Fibroblast of upper back skin (primary cell): ENCODE measurements at places on chromosomes 12 and 14.
A peak's percentile ranks its signal among the peaks of the same experiment; 100 is the strongest.

GRCh38 chr12:402029-402389, 565 bp downstream of the CCDC77 start:
- peak; percentile 15 for DNase-seq

GRCh38 chr12:108832730-108833354, 24.5 kb downstream of the SSH1 start:
- peak; percentile 95 for DNase-seq

GRCh38 chr12:51527966-51528365, 63.1 kb upstream of the SCN8A start:
- DNase-seq, result no peak

DNA sequence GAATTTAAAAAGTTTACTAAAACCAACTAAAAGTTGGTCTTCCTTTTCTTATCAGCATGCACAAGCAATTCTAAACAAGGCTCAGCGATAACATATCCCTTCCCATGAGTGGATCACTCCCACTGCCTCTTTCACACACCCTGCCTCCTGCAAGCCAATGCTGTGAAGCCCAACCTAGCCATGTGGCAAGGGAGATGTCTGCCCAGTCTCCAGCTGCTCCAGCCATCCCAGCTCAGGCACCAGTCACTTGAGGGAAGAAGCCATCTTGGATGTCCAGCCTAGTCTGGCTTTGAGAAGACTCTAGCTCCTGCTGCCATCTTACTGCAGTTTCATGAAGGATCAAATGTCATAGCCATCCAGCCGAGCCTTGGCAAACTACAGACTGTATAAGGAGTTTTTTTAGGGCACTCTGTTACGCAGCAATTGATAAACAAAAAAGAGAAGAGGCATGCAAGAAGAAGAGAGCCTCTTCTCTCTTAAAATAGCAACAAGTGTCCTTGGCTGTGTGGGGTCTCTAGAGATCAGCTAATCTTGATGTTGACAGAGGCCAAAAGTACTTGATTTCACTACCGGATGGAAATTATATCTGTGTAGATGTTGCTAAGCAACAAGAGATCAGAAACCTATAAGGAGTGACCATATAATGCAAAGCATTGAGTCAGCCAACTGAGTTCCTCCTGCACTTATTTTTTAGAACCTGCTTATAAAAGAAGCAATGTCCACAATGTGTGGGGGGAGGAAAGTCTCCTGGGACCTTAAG, 108.9 kb downstream of the PTCSC3 start:
- no peak for DNase-seq

GRCh38 chr12:2259369-2259768, 206.6 kb downstream of the CACNA1C start:
- DNase-seq, result peak; percentile 71

- DNase-seq, result peak; percentile 52
Observed at GRCh38 chr12:116015525-116015924, 262.0 kb downstream of the MED13L start.

DNA sequence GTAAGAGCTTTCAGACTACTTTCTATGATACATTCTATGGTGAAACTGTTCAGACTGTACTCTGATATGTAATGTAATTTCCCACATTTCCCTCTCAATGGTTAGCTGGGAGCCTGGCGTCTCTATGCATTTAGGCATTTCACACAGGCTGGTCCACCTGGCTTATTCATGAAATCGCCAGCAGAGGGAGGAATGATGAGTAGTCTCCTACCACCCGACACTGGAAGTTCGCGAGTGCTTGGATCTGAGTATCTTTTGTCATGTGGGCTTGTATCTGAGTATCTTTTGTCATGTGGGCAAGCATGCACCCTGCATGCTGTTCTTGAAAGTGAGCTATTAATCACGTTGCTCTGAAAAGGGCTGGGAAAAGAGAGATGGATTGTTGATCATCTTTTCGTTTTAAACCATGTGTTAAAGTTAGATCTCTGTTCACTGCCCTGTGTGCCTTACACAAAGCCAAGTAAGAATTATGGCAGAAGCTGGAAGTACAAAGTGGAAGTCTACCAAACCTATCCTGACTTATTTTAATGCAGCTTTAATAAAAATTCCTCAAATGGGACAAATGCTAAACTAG, 235.0 kb downstream of the ATP23 start:
- peak; percentile 44 for DNase-seq

DNA sequence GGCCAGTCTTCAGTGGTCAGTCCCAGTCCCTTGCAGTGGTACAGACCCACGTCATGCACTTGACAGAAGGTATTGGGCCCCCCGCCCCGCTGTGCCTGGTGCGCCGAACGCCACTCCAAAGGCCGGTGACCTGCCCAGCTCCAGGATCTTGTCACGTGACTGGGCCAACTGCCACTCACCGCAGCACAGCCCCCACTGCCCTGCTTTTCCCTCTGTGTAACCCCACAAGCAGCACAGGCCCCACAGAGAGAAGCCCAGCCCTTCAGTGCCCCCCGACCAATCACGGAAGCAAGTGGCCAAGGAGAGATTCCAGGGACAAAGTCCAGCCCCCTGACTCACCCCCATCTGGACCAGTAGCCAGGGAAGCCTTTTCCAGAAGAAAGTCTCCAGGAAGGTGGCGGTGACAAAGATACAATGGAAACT, 498 bp downstream of the GPR132 start:
- peak; percentile 72 for DNase-seq

- DNase-seq, result no peak
Observed at GRCh38 chr12:131011165-131012079, 57.7 kb downstream of the ADGRD1 start.

- DNase-seq, result no peak
Observed at GRCh38 chr14:50334211-50334610, 22.1 kb downstream of the DMAC2L start.

DNA sequence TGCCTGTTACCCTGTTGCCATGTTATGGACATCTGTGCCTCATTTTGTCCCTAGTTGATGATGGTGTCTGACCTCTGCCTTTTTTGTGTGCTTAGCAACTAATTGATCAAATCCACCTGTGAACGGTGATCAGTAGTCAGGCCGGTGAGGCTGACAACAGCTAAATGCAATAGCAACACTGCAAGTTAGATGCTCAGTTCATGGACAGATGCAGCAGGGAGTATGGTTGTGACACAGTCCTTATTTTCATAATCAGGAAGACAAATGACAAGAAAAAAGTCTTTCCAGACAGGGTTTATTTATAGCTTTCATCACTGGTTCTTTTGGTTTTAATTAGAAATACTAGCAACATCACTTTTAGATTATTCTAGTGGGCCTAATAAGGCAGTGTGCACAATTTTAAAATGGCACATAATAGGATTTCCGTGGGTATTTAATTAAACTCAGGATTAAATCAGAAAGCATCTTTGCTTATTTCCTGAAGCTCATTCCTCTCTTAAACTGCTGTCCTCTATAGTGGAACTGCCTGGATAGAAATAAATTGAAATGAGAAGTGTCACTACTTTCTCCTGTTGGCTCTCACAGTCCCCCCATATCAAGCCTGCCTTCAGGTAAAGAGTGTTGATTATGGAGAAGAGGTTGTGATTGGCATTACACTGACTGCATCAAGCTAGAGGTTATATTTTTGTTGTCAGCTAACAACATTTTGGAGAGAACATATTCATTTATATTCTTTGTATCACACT, 281.1 kb upstream of the NAV3 start:
- no peak for DNase-seq

DNA sequence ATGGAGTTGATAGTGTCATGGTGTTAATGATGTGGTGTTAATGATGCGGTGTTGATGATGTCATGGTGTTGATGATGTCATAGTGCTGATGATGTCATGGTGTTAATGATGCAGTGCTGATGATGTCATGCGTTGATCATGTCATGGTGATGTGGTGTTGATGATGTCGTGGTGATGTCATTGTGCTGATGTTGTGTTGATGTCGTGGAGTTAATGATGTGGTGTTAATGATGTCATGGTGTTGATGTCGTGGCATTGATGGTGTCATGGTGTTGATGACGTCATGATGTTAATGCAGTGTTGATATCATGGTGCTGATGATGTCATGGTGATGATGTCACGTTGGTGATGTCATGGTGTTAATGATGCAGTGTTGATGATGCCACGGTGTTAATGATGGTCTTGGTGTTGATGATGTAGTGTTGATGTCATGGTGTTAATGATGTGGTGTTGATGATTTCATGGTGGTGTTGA, 49.1 kb upstream of the RIMBP2 start:
- DNase-seq, result peak; percentile 1

DNA sequence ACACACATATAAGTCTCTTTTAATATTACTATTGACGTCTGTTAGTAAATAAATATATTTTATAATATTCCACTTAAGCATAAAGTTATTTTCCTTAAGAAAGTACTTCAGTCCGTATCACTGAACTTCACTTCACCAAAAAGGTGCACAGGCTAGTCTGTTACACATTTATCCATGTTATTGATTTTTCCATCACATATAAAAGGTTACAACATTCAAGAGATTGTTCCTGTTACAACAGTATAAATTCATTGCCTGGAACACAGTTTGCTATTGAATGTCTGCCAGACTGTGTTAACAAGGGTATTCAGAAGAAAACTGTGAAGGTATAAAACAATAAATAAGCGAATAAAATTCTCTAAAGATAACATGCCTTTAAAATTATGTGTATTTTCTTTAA, 175.9 kb downstream of the NTS start:
- DNase-seq, result no peak

DNA sequence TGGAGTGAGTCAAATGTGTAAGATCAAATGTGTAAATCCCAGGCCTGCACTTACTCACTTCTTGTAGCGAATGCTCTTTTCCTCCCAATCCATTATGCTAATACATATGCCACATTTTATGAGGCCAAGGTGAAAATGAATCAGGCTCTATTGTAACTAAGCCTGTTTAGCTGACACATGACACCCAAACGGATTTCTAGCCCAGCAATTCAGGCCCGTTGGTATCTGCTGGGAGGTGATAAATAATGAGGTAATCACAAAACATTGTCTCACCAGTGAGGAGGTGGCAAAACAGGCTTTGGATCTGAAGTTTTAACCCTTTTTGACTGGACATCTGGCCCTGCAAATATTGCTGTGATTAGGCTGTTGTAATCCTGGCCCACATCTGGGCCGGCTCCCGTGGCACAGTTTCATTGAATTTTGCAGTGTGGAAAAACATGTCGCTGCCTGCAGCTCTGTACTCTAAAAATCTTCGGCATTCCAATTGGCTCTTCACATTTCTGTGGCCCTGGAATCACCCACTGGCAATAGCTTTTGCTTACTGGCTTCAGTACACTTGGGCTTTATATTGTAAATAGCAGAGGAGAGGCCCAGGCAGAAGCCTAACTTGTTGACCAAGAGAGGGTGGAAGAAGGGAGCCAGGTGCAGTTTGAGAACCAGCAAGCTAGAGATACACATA, 106.1 kb downstream of the PAX9 start:
- no peak for DNase-seq

- DNase-seq, result no peak
Observed at GRCh38 chr12:41709463-41710285, 435.0 kb downstream of the GXYLT1 start.

GRCh38 chr12:102167821-102168604, 29.6 kb downstream of the PMCH start:
- DNase-seq, result peak; percentile 23

DNA sequence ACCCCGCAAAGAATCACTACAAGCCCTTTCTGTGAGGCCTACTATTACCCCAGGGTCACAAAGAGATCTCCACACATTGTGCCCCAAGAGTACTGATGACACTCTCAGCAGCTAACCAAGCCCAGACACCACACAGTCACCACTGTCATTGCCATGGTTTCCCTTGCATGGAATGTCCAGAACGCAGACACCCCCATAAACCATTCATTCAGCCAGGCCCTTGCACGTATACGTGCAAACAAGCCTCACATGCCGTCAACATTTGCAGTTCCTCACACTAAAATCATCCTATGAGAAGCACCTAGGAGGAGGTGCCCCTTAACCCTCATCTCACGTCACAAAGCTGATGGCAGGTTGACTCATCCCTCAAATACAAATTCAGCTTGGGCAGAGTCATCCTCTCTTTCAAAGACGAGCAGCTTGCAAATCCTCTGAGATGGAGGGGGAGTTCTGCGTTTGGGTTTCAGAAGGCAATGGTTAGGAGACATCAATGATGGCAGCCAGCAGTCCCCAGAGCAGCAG, 17.1 kb upstream of the KRT77 start:
- no peak for DNase-seq

DNA sequence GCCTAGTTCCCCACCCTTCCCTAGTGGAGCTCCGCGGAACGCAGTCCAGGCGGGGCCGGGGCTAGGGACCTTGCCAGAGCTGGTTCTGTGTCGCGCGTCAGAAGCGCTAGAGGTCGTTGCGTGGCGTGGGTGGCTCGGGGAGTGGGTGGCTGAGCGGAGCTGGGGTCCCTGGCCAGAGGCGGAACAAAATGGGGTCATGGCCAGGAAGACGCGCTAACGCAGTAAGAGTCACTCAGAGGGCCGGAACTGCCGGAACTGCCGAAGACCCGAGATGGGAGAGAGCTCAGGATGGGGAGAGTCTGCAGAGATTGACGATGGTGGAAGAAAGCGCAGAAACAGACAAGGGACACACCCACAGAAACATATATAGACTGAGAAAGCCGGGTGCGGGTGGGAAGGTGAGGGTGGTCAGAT, 4.8 kb downstream of the DGKA start:
- DNase-seq, result no peak

DNA sequence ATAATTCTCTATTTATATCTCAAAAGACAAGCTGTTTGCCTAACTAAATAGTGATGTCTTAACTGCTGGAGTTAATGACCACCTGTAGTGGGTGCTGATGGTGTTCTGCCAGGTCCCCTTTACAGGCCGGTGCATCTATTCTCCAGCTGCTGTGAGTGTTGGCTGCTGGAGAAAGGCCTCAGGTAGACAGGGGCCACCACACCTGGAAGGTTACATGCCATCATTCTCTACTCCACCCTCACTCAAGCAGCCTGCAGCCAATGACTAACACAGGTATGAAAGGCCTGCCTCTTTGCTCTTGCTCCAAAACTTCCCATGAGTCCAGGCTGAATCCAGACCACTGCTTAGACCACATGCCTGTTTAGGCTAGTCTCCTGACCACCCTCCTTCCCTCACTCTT, 73.9 kb downstream of the RPS6KA5 start:
- no peak for DNase-seq

DNA sequence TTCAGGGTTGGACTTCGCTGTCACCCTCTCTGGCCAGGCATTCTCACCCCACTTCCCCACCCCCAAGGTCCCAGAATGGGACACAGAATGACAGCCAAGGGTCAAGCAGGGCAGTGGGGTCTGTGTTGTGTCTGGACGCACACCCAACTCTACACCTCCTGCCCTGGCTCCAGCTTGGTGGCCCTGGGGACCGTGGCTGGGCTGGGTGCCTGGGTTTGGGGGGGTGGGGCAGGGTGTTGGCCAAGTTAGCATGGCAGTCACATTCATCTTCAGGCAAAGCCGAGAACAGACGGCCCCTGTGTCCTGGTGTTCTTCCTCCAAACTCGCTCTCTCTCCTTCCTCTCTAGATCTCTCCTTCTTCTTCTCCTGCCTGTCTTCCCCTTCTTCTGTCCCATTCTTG, 5.6 kb downstream of the LRP1 start:
- DNase-seq, result no peak
